ENCODE measurements at places on chromosomes 6 and 20.

DNA sequence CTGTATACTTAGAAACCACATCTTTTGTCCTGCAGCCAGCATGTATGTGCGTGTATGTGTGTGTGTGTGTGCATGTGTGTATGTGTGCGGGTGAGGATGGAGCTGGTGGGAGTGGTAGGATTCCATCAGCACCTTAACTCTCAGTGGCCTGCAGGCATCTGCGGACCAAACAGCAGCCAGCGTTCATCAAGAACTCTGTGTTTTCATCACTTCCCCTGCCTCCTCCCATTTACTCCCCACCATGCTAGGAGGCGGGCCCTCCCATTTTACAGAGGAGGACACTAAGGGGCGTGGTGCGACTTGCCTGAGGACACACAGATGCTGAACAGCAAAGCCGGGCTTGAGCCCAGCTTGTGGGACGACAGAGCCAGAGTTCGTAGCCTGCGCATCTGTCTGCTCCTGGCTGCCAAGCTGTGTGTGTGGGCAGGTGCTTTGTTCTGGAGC is 8.9 kb downstream of the VSTM2L start:
- no peak for DNase-seq

DNA sequence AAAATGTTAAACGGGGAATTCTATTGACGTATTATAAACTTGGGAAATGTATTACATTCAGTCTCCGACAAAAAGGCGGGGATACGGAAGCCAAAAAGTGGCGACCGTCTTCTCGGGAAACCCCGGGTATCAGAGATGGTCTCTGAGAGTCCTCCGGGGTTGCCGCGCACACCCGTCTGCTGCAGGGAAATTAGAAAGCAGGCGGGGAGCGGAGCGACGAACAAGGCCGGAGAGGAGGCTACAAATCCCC is 1.5 kb downstream of the SALL4 start:
- DNase-seq: no peak

- DNase-seq: no peak
Measured at GRCh38 chr6:3623451-3624249, 127.9 kb downstream of the PXDC1 start.

GRCh38 chr6:138287144-138287955 is 69.1 kb upstream of the PBOV1 start:
- DNase-seq: no peak

DNA sequence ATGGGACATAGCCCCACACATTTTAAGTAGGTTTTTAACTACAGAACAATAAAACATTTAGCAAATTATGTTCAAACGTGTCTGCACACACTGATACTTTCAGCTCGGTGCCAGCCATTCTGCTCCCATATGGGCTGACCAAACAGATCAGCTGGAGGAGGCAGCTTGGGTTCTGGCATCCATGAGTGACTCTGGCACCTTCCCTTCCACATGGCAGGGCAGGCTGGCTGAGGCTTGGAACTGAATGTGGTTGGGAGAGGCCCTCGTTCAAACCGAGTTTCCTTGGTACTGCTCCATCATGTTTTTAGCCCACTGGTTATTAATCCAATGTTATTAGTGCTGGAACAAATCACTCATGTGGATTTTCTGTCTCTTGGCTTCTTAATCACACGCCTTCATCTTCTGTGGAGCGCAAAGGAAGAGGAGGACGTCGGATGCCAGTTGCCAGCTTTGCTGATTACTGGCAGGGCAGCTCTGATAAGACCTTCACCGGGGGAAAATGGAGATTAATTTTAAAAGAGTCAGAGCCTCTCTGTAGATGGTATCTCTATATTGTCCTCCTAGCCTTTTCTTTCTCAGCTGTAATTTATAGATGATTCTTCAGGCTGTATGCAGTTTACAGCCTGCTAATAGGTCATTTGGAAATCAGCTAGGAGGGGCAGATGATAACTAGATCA is 93.1 kb upstream of the TIAM2 start:
- no peak for DNase-seq

GRCh38 chr6:17013701-17014100 is 88.1 kb upstream of the STMND1 start:
- no peak for DNase-seq

- DNase-seq: no peak
Measured at GRCh38 chr6:27494987-27495385, 22.1 kb upstream of the ZNF184 start.

DNA sequence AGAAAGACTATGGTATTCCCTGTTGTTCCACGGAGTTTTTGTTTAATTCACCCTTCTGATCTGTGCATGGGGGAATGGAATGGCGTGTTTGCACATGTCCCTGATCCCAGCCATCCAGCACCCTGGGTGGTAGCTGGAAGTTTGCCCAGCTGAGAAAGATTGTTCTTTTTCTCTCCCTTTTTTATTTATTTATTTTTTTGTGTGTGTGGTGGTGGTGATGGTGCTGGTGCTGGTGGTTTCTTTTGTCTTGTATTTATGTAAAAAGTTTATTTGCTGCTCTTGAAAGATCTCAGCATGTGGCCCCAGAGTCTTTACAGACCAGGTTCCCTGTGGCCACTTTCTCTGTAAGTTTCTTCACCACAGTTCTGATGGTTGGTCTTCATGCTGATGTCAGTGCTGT is 372.6 kb downstream of the UTRN start:
- no peak for DNase-seq

GRCh38 chr20:6420336-6420735 is 297.5 kb upstream of the FERMT1 start:
- no peak for DNase-seq

- DNase-seq: no peak
Measured at GRCh38 chr6:51648236-51648635, 439.2 kb downstream of the PKHD1 start.

- DNase-seq: no peak
Measured at GRCh38 chr6:12767016-12767415, 50.4 kb downstream of the PHACTR1 start.

GRCh38 chr6:21386744-21387143 is 206.8 kb upstream of the SOX4 start:
- no peak for DNase-seq

GRCh38 chr6:7899101-7899888 is 11.3 kb downstream of the TXNDC5 start:
- DNase-seq: no peak

- no peak for DNase-seq
Measured at GRCh38 chr6:140850438-140850837, 1282.3 kb upstream of the GJE1 start.

GRCh38 chr20:49775229-49775693 is 37.4 kb upstream of the SLC9A8 start:
- no peak for DNase-seq

DNA sequence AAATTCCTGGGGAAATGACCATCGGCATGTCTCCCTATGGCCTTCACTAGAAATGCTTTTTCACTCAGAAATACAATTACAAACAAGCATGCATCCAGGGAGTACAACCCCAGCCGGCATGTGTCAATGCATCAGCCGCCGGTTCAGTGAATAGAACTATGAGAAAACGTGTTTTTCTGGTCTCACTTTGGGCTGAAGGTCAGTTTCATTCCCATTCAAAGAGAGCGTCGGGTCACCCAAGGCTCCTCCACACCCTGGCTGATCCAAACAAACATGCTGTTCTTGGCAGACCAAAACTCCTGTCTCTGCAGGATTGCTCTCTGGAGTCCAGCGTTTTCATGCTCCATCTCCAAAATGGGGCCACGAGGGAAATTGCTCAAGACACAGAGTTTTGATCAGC is 35.5 kb upstream of the NXT1 start:
- DNase-seq: no peak

GRCh38 chr6:54775576-54775975 is 71.0 kb upstream of the FAM83B start:
- no peak for DNase-seq

- no peak for DNase-seq
Measured at GRCh38 chr6:54262971-54263370, 45.3 kb upstream of the TINAG start.

DNA sequence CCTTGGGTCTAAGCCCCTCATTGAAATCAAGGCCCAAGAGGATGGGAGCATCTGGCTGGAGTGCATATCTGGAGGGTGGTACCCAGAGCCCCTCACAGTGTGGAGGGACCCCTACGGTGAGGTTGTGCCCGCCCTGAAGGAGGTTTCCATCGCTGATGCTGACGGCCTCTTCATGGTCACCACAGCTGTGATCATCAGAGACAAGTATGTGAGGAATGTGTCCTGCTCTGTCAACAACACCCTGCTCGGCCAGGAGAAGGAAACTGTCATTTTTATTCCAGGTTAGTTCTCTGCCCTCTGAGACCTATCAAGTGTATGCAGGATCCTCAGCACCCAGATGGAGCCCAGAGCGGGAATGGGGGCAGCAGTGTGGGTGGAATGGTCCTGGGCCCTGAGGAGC is 5.1 kb downstream of the BTN2A2 start:
- no peak for DNase-seq

- no peak for DNase-seq
Measured at GRCh38 chr20:49558826-49559225, 9.1 kb downstream of the PTGIS start.

DNA sequence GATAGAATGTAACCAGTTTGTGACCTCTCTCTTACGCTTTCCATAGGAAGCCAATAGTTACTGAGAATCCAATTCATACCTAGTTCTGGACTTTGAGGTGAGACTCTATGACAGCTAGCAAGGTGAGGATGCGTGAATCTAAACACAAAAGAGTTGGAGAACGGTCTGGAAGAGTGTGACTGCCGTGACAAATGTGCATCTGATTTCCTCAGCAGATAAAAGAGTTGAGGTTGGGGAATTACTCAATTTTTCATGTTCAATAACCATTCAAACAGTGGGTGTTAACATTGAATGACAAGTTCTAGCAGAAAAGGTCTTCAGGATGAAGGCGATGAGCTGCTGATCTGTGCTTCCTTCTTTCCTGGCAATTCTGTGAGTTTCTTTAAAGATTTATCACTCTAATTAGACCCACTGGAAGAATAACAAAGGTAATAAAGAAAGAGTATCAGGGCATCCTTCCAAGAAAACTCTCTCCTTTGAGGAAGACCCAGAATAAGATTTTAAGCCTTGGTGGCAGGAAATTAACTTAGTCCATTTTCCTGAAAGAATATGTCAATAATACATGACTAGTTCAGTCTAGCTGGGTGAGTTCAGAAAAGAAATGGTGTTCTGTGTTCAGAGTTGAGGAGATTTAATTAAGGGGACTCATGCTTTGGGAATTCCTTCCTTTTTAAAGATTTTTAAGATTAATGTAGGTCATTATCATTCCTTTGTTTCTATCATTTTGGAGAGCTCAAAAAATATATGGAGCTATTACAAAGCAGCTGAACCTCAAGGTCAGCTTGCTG is 24.5 kb downstream of the KIF3B start:
- DNase-seq: no peak

DNA sequence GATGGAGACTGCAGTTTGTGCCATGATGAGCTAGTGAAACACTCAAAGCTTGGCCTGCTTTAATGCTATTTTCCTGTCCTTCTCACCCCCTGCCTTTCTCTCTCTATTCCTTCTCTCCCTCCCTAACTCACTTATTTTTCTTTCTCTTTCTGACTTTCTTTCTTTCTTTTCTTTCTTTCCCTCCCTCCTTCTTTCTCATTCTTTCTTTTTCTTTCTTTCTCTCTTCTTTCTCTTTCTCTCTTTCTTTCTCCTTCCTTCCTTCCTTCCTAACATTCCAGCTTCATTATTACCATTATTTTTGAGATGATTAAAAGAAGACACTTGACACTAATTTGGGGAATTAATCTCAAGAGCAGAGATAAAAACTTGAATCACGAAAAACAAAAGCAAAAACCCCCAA is 39.5 kb upstream of the SLC22A23 start:
- DNase-seq: no peak

DNA sequence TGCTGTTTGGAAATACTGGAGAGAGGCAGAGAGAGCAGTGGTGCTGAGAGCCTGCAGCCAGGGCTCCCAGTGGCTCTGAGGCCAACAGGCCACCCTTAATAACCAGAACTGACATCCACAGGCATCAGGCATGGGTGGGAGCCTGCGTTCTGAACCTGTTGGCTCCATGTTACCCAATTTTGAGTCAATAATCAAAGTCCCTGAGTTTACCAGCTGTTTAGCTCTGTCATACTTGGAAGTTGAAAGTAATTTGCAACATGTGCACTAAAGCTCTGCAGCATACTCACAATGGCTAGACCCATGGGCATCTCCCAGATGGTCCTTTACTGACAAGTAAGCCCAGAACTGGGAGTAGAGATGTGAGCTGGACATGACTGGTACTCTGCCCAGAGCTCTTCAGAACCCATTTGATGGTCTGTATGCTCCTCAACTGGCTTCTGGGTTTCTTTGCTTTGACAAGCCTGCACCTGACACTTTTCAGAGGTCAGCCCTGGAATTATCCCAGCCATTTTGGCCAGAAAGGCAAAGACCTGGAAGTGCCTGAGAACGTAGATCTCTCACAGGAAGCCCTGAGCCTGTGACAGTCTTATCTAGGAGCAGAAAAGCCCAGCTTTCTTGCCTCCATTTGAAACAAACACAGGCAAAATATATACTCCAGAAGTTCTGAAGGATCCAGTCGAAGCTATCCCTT is 122.4 kb upstream of the CITED2 start:
- DNase-seq: no peak

DNA sequence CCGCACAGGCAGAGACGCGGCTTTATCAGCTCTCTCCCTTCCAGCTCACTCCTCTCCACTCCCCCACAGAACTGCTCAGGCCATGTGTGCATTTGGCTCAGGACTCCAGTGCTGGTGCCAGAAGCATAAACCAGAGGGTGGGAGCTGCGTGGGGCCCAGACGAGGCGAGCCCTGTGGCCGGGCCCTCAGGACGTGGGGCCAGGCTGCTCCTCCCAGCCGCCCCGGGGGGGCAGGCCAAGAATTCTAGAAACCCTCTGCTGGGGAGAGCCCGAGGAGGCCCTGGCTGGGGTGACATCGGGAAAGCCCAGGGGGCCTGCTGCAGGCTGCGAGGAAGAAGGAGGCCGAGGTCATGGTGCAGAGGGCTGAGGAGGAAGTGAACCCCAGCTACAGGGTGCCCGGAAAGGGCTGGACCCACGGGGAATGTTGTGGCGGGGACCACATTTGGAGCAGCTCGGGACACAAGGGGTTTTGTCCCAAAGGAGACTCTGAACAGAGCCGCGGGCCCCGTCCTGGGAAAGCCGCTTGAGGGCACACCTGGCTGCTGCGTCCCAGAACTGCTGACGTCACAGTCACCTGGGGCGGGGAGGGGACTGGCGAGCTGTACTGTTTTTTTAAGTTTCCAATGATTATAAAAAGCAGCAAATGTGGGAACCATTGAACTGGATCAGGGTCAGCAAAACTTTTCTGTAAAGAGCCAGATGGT is 107.1 kb downstream of the BANF2 start:
- no peak for DNase-seq

GRCh38 chr6:107646176-107646575 is 156.3 kb downstream of the SOBP start:
- no peak for DNase-seq

- DNase-seq: no peak
Measured at GRCh38 chr6:111737065-111737521, 131.4 kb upstream of the TRAF3IP2 start.

DNA sequence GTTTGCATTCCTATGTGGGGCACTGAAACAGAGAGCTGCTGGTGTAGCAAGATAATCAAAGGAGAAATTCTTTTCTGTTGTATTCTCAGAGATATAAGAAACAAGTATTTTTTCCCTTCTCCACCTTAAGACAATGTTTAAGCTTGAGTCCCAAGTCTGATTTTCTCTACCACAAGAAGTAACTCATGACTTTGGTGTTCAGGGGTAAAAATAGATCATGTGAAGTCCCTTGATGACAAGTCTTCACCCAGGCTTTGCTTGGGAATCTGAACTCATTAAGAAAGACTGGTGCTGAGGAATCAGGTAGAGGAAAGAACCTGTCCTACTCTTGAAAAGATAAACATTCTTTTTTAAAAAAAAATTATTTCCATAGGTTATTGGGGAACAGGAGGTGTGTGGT is 205.6 kb downstream of the ALDH8A1 start:
- no peak for DNase-seq

Data from activated T-helper 1 cell treated with anti-CD3 and anti-CD28 coated beads, Interleukin-12 subunit alpha, Interleukin-12 subunit beta, Interleukin-2, Interleukin-4 antibody, amounts not matched to agents 30 ng/mL and 10 ng/mL and 1 ng/mL, durations not matched to agents 14 hours and 24 hours and 36 hours (primary cell).